ENCODE measurements at places on chromosomes 3 and 15.

DNA sequence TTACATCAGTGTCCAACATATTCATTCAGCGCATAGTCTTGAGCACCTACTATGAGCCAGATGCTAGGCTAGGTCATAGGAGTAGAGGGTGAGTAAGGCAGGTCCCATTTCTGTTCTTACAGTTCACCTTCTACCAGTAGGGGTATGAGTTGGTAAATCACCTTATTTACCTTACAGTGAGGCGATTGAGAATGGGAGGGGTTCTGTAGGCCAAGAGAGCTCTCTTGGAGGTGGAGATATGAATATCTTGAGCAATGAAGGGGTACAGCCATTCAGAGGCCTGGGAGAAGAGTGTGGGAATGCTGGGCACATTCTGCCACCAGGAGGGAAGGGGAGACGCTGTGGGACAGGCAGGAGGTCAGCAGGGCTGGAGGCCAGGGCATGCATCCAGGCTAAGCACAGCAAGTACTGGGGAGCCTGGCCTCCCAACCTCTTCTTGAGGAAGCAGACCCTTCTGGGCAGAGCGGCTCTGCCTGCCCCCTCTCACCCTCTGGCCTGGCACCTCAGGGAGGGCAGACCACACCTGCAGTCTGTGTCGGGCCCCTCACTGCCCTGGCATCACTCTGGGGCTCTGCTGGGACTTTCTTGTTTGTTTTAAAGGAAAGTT lies 123.4 kb downstream of the EEFSEC start:
- no peak for DNase-seq

- peak; percentile 2 for DNase-seq
Measured at GRCh38 chr3:104460477-104461406, 906.0 kb upstream of the ALCAM start.

- DNase-seq: no peak
Measured at GRCh38 chr15:82066455-82066854, 20.6 kb upstream of the MEX3B start.

- no peak for DNase-seq
Measured at GRCh38 chr3:50278880-50279224, at the start of gene LSMEM2. TSS of gene LSMEM2 (plus strand) at chr3:50279087. CDS start at chr3:50279114, 27 bp downstream.

- DNase-seq: no peak
Measured at GRCh38 chr3:186143250-186143649, 34.4 kb upstream of the ETV5 start.

- DNase-seq: no peak
Measured at GRCh38 chr3:47394881-47395280, 14.1 kb downstream of the PTPN23 start.
